GM13976 (cell line): ENCODE measurements at places on chromosomes 6 and 20.

DNA sequence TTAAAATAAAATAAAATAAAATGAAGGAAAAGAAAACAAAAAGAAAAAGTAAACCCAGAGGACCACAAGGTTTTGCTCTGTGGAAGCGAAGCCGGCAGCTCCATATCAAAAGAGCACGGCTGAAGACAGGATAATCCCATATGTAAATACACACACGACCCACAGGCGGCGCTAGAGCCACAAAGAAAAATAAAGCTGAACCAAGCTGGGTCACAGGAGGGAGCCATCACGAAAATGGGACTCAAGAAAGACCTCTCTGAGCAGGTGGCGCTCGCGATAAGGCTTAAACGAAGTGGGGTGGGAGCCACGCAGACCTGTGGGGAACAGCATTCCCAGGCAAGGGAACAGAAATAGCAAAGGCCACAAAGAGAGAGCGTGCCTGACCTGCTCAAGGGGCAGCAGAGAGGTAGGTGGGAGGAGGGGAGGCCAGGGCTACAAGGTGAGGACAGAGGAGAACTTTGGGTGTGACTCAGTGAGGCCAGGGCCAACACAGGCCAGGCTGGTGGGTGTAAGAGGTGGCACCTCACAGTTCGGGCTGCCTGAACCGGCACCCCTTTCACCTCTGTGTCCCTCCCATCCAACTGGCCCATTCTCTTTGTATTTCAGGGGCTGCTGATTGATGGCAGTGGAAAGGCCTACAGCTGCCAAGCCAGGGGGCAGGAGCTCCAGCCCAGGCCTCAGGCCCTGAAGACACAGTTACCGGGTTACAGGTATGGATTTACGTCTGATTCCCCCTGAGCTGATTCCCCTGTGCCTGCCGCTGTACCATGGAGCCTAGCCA lies 26.0 kb downstream of the PTGIS start:
- DNase-seq, result peak; percentile 84

DNA sequence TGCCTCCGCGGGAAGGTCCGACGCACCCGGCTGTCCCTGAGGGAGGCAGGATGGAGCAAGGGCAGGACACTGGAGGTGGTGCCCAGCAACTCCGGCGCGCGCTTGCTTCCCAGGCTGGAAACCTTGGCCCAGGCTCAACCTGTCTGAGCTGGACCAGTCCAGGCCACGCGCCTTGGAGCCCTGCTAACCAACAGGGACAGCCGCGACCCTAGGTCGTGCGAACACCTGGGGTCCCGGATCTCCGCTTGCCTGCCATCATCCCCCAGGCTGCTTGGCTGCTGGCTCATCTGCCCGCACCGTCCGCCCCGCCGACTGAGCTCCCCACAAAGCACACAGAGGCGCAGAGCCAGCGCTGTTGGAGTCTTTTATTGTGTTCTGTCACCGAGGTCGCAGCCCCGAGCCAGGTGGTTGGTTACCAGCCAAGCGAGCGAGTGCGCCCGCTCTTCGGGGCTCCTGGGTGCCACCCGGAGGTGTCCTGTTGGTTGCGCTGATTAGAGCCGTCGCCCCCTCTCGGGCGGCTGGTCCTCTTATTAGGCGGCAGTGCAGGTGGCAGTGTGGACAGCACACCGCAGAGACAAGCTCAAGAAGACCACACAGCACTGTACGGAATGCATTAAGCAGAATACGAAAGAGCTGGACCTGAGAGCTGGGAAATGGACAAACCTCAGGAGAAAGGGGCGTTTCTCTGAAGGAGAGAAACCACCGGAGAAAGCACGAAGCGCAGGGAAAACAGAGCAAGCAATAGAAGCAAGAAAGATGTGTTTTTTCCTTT lies 3.8 kb downstream of the COL12A1 start:
- peak; percentile 6 for DNase-seq

DNA sequence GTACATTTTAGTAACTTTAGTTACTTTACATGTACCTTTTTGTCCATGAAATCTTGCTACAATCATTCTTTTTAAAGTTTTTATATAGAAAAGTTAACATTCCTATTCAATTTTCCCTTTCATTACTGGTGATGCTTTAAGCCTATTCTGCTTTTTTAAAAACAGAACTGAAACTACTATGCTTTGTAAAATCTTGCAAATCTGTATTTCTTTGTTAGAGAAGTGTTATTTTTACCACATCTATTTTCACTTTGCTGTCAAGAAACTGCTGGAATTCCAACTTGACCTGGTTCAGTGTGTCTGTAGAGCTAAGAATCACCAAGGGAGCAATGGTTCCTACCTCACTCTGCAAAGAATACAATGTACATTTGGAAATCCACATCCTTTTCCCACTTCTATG lies 21.8 kb upstream of the SAMD5 start:
- DNase-seq, result no peak

GRCh38 chr6:90186026-90186425 lies 110.6 kb downstream of the BACH2 start:
- no peak for DNase-seq

DNA sequence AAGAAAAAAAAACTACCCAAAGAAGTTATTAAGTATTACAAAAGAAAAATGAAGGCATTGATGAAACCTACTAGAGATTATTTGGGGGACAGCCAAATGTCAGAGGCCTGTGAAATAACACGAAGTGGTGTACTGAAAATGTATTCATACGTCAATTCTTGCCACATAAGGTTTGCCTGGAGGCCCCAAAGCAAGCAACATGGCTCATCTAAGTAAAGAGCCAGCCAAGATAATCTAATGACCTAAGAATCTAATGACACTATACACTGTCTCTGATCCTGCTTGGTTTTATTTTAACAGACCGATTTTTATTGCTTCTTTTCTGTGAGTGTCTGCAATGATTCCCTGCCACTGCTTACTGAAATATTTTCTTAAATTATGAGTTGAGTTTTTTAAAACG lies 34.7 kb downstream of the FILIP1 start:
- DNase-seq, result no peak

- no peak for DNase-seq
These were observed 758.3 kb downstream of the KIF16B start for GRCh38 chr20:15814911-15815310.

DNA sequence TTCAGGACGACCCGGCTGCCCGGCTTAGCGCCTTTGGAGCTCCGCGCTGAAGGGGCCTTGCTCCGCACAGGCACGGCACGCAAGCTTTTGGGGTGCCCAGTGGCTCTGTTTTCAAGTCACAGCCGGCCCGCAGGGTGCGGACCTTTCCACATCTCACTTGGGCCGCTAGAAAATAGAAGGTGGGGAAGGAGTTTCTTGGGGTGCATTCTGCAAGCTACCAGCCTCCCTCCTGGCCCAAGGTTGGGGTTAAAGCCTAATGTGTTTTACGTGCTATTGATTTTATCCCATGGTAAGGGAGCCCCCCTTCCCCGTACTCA lies 561 bp downstream of the KAT14 start:
- DNase-seq, result no peak

- peak; percentile 30 for DNase-seq
These were observed 30.2 kb downstream of the RANBP9 start for GRCh38 chr6:13681305-13682061.

GRCh38 chr6:181049-181654 lies 111.1 kb upstream of the DUSP22 start:
- DNase-seq, result peak; percentile 71

DNA sequence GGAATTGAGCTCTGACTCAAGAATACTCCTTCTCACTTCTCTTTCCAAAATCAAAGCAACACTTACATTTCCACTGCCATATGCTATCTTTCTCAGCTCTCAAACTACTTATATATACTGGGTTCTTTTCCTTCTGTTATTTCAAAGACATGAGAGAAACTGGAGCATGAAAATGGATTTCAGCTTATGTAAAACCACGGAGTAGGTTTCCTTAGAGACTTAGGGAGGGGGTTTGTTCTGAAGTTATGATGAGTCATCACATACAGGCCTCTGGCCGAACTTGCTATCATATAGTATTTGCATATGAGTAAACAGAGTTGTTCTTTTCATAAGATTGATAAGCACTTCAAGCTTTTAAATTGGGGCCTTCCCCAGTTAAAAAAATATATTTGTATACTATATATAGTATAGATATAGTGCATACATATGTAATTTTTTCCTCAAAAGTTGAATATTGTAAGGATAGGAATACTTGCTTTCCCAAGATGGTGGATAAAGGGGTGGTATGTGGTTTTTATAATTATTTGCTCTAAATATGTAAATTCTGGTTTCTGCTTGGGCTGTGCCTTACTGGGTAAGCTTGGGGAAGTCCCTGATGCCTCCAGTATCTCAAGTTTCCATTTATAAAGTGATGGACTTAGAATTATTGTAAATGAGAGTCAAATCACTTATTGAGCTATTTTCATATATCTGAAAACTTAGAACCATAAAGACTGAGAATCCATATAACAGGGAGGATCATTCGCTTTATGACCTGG lies 273.9 kb downstream of the RFPL4B start:
- DNase-seq, result no peak

GRCh38 chr20:63568170-63568981 lies 5.7 kb downstream of the HELZ2 start:
- DNase-seq, result no peak

GRCh38 chr6:12537389-12537788 lies 179.2 kb upstream of the PHACTR1 start:
- DNase-seq, result no peak

GRCh38 chr20:64162239-64162910 lies 1.9 kb upstream of the MYT1 start:
- DNase-seq, result no peak

DNA sequence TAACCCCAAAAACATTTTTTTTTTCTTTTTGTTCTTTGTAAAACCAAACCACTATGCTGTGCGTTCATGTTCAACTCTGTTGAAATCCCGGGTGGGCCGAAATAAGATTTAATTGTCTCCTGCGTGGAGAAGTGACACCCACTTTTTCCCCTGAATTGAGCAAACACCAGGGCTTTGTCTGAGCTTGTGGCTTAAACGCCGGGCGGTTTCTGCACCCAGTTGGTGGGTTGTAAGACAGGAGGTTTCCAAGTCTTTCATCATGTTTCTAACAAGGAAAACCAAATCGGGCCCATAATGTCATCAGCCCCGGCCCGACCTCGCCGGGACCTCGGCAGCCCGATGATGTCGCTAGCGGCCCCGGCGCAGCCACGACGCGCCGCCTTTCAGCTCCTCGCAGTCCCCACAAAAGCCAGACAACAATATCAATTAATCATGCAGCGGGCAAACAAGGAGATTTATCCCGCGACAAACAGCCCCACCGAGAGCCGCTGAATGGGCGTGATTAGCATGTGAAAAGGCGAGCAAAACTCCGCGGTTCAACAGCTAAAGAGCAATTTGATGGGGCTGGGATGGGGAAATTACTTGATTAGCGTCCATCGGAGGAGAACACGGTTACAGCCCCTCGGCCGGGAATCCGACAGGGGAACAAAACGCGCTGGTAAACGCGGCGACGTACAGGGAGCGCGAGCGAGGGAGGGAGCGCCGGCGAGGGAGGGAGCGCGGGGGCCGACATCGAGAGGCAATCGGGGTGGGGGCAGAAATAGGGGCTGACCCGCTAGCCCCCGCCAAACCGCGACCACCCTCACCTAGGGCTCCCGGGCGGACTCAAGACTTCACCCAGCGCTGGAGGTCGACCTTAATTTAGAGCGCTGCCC lies 5.3 kb downstream of the LINC00237 start:
- DNase-seq, result peak; percentile 46

DNA sequence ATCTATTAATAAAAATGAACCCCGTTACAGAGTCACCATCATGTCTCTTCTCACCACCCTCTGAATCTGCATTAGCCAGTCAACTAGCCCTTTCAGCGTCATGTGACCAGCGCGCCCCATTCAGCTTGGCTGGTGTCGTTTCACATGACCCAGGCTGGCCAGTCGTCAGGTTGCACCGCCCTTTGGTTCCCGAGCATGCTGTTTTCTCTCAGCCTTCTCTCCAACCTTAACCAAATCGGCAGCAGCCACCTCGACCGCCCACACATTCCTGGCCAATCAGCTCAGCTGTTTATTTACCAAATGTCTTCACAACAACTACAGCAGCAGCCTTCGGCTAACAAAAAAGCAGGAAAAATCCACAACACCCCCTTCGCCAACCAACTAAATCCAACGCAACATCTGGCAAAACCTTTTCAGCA lies 5.6 kb downstream of the SRSF3 start:
- DNase-seq, result no peak

DNA sequence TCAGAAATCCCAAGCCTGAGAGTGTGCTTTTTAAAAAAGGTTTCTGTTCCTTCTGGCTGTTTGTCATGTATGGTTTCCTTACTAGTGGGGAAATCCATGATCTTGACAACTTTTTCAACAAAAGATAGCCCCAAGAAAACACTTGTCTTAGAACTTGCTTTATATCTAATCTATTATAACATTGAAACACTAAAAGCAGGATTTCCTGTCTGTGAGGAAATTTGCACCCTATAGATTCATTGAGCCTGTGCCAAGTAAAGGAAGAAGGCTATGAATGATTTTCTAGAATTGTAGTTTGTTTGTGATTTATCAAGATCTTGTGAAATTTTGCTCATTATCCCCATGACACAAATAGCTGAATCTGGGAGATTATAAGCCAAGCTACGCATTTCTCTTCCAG lies 238.6 kb upstream of the RIN2 start:
- peak; percentile 23 for DNase-seq

DNA sequence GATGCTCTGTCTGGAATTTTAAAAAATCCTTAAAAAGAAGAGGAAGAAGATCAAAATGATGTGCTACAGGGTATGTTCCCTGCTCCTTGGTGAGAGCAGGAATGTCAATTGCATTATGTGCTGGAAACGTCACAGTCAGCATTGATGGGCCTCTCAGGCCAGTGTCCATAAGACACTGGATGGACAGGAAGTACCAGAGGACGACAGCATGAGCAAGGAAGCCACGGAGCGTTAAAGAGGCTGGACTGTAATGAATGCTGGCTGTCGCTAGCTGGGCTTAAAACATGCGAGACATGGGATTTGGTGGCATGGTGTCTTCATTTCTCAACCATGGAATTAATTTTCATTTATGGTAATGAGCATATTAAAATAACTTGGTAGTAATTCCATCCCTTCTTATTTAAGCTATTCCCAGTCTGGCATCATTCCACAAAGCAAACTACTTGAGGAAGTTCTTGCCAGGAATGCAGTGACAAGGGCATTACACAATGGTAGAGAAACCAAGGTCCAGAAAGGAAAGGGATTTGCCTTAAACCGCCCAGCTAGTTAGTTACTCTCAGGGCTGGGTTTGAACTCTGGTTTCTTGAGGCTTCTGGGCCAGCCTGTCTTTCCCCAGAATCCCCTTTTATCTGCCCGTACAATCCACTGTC lies 166.6 kb upstream of the SOX4 start:
- no peak for DNase-seq

DNA sequence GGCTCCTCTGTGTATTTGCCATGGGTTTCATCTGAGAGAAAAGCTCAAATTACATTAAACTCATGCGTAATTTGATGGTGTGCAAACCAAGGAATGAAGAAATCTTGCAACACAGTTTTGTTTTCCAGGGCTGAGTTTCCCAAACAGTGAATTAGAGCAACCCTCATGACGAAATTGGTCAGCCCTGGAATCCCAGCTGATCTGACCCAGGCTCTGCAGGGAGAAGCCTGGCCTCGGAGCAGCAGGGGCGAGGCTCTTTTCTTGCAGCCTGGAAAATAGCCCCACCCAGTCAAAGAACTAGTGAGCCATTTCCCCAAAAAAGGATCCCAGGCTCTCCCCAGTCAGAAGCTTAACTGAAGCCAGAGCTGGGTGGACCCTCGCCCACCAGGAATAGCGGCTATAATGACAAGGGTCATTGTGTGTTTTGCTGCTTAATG lies 107.3 kb upstream of the SNX9 start:
- no peak for DNase-seq
